Dorsolateral prefrontal cortex (tissue), 122 donors: ENCODE measurements at places on chromosomes 2 and 18. TPM values are rescaled to one million over a fixed set of nuclear protein-coding genes. Genes with fewer than 3 reads are reported as not detected.

- no peak for DNase-seq
These were observed 234.5 kb downstream of the MTX2 start for GRCh38 chr2:176503776-176504175.

DNA sequence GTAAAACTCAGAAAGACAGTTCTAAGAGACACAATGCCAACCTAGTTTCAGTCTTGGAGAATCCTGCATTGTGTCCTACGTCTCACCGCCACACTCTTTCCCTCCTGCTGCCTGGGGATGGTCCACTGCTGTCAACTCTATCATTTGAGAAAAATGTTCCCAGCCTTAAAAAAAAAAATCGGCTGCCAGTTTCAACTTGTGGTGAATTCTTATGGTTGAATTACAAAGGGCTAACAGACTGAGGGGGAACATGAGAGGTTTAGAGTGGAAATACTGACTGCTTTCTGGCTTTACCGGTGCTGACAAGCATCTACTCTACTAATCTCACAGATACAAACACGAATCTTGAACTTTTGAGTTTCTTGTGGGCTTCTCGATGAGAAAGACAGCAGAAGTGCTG lies 74.0 kb downstream of the NAB1 start:
- DNase-seq: no peak

DNA sequence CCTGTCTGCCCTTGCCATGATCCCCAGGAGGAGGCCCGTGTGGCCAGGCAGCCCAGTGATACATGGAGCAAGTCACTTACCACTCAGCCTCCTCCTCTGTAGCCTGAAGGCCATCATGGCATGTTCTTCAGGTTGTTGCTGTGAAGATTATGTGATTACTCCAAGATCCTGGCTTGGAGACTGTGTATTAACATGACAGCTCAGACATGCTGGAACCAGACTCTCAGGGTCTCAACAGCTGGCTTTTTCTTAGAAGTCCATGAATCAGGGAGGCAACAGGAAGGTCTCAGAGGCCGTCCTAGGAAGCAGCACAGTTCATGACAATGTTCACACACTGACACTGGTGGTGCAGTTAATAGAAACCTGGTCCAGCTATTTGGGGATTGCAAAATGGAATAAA lies 158.6 kb upstream of the TWIST2 start:
- no peak for DNase-seq

GRCh38 chr2:198715302-198715835 lies 742.4 kb downstream of the SATB2 start:
- DNase-seq: no peak

DNA sequence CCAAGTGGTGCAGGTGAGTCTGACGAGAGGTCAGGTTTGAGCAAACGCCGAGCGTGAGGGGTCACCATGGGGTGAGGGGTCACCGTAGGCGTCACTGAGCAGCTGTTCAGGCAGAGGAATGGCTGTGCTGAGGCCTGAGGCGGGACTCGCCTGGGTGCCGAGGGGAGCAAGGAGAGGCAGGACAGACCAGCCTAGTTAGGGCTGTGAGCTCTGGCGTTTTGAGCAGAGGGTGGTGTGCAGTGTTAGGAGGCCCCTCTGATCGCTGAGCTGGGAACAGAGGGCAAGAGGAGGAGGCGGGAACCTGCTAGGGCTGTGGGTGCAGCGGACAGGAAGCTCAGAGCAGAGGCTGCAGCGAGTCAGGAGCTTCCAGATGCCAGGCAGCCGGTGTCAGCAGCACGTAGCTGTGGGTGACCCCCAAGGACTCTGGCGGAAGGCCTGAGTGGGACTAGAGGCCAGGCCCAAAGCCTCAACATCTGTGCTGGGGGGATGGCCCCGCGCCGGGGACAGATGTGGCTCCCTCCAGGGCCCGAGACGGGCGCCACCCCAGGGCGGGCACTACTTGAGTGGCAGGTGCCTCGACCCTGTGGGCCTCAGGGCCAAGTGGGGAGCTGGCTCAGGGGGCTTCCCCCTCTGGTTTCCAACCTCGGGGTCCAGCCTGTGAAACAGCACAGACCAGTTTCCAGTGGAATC lies 55.7 kb downstream of the KCNG2 start:
- DNase-seq: peak; percentile 29

DNA sequence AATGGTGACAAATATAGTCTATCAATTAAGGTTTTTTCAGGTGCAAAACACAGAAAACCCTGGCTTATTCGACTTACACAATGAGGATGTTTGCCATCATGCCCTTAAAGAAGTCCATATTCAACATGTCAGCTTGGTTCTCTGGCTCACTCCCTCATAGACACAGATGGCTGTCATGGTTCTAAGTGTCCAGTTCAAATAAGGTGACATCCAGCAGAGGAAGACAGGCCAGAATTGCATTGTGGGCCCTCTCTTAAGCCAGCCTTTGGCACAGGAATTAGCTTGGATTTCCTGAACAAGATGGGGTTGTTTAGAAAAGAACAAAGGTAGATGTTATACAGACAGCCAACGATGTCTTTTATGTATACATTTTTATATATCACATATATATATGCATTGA lies 18.7 kb upstream of the SLC1A4 start:
- DNase-seq: no peak

DNA sequence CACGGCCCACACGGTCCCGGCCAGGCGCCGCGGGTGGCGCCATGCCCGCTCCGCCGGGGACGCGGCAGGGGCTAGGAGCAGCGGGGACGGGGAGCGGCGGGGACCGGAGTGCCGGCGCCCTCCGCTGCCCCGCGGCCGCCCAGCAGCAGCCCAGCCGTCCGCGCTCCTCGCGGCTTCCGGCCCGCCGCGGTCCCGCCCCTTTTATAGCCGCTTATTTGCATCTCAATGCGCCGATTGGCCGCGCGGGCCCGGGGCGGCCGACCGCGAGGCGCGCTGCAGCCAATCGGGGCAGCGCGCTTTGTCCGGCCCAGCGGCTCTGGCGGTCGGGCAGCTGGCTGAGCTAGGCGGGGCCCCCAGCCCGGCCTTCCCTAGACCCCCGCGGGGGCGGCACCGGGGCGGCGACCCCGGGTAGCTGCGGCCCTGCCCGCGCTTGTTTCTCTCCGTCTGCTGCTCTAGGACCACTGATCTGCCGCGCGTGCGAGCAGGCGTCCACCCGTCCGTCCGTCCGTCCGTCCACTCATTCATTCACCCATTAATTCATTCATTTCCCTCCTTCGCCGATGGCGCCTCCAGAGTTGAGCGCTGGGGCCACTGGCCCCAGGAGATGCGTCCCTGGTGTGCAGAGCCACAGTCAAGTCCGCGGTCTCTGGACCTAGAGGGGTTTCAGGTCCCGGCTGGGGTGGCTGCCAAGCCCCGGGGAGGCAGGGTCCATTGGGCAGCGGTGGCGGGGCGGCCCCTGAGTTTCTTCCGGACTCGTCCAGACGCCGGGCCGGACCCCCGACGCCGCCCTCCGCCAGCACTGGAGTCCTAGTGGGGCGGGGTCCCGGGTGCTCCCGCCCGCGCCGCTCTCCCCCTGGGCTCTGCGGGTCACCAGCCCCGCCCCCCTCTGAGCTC lies at the start of gene HES6:
Gene HES6 (minus strand): TSS at position 176 of the 894 bp plus-strand sequence. CDS start 133 bp downstream, at position 43.
- peak; percentile 81 for DNase-seq

GRCh38 chr18:13461469-13461868 lies 242.9 kb downstream of the LDLRAD4 start:
- no peak for DNase-seq

DNA sequence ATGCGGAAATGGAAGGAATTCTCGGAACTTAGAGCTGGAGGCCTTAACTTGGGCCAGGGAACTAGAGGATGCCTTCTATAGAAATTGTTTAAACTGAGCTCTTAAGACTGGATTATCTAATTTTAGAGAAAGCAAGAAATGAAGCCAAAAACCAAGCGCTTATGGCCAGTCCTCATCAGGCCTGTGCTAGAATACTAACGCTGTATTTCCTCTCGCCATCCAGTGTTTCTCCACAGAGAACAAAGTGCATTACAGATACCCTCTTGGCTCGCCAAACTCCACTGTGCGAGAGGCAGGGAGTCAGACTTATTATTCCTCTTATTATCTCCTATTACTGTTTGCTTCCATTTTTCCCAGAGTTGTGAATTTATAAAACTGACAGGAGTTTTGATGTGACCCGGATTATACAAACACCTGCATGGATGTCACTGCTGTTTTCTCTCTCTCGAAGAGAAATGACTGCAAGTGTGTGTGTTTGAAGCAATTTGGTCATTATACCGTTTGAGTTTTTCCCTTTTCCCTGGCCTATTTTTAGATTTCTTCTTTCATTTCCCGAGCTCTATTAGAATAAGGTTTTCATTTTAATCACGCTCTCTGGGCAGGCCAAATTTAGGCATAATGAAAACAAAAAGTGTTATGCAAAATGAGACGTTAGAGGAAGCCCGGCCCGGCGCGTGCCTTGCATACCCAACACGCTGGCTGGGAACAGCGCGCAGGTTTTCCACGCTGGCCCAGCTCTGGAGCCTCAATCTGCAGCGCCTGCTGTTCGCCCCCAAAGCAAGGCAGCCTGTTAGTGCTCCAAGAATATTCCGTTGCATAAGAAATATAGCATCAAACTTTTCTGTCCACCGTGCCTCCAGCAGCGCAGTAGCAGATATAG lies 103.3 kb downstream of the ALK start:
- peak; percentile 80 for DNase-seq

GRCh38 chr2:239731422-239731821 lies 293.7 kb downstream of the NDUFA10 start:
- DNase-seq: peak; percentile 25

DNA sequence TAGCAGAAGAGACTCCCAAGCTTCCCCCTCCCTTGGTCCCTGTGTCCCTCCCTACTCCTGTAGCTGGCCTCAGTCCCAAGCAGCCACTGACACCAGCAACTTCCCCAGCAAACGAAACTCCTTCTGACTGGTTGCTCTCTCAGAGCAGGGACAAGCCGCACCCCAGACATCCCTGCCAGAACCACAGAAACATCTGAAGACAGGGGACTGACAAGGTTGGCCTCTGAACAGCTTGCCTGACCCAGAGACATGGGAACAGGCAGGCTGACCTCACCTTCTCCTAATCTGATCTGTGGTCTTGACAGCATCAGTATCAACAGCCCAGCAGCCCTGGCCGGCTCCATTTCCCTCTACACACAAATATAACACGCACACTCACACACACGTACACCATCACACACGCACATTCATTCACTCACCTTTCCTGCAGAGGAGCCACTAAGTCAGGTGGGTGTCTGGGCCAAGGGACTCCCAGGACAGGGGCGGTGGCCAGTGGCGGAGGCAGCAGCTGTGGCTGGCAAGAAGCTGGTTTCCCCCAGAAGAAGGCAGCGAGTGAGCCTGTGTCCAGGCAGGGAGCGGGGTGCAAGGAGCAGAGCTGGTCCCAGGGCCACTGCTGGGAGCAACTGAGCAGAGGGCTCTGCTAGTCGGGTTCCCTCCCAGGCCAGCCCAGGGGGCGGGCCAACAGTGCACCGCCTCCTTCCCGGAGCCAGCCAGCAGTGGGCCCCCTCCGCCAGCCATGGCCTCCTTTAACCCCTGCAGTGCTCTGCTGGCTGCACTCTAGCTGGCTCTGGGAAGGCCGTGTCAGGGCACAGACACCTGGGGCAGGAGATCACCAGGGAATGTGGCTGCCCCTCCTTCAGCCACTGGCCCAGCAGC lies 59.1 kb downstream of the TNS1 start:
- peak; percentile 78 for DNase-seq

GRCh38 chr2:98546186-98546585 lies 62.1 kb downstream of the COA5 start:
- DNase-seq: no peak

GRCh38 chr2:117853316-117853715 lies 38.8 kb downstream of the DDX18 start:
- DNase-seq: no peak

- DNase-seq: no peak
These were observed 37.8 kb upstream of the RNF125 start for GRCh38 chr18:31980863-31981262.

DNA sequence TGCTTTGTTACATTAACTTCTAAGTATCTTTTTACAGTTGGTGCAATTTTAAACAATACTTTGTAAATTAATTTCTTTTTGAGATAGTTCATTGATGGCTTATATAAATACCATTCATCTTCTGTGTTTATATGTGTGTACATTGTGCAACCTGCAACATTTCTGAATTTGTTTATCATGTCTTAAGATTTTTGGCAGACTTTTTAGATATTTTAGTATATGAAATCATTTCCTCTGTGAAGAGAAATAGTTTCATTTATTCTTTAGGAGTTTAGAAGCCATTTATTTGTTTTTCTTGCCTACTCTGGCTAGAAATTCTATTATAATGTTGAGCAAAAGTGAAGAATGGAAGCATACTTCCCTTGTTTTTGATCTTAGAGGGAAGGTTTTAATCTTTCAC lies 337.8 kb upstream of the DSEL start:
- DNase-seq: no peak

DNA sequence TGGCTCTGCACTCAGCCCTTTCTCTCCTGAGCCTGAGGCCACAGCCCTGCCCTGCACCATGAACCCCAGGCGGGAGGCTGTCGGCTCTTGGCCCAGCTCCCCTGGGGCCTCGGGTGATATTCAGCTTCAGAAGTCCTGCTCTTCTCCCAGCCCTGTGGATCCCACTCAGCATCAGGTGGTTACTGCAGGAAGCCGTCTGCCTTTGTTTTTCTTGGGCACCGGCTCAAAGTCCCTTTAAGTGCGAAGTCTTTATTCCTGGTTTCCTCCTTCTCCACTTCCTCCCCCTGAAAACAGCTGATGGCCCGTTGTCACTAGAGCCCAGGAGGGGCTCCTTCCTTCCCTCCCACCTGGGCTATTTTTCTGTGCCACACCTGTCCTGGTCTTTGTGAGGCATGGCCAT lies 161.5 kb upstream of the BCL2L11 start:
- no peak for DNase-seq

DNA sequence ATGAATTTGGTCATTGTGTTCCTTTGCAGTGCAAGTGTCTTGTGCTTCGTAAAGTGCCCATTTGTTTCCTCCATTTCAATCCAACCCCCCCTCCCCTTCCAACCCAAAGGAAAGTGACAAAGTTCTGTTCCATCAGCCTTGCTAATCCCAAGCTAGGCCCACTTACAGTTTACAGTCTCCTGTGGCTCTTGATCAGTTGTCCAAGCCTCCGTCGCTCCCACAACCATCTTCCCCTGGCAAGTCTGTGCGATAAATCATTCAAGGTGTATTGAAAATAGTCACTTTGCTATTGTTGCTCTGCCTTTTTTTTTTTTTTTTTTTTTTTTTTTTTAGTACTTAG lies 6.5 kb downstream of the POU3F3 start:
- DNase-seq: no peak

- no peak for DNase-seq
These were observed 34.8 kb upstream of the FAM110C start for GRCh38 chr2:80971-81736.

DNA sequence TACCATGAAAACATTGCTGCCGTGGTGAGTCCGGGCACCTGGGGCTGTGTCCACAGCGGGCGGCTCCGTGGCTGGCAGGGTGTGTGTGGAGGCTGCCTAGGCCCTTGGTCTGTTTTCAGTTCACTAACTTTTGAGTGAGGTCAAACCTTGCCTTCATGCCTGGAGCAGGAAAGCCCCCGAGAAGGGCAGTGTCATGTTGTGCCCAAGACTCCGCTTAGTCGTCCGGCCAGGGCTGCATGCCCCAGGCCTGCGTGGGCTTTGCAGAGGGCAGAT lies 24.1 kb downstream of the MAL start:
- DNase-seq: no peak

- DNase-seq: no peak
These were observed 420.7 kb upstream of the NRP2 start for GRCh38 chr2:205261516-205262020.

- DNase-seq: peak; percentile 54
These were observed 95.0 kb downstream of the MAPK4 start for GRCh38 chr18:50654658-50655550.

Gene FNDC4
- 68.4 TPM for total RNA-seq

Gene KLHL14
- total RNA-seq: 0.45 TPM

Gene MYO5B
- 2.8 TPM for total RNA-seq

Gene ALKAL2
- total RNA-seq: 4.7 TPM

Gene SP9
- 4.7 TPM for total RNA-seq

Gene UGT1A8
- not detected for total RNA-seq

Gene ZC3H6
- total RNA-seq: 37.2 TPM
